Naive B cell (primary cell): ENCODE measurements at places on chromosomes 12 and 14. TPM values are rescaled to one million over a fixed set of nuclear protein-coding genes. Genes with fewer than 3 reads are reported as not detected.

DNA sequence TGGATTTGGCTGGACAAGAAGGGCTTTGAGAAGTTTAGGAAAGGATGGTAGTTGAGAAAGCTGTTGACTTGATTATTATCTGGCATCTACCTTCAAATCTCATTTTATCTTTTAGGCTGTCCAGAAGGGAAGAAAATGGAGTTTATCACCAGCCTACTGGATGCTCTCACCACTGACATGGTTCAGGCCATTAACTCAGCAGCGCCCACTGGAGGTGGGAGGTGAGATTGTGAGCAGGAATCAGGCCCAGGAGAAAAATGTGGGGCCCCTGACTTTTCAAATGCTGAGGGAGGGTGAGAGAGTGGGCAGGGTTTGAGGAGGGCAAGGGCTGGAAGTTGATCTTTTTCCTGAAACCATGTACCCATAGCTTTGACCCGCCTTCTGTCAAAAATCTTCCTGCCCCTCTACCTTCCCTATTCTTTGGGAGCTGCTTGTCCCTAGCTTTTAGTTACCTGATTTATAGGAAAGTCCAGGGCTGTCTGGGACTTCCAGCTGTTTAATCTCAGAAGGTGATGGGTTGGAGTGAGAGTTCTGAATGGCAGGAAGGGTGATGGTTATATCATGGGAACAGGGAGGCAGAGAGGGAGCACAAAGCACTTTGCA is 134.2 kb downstream of the SMOC1 start:
- H3K27ac ChIP-seq, result no peak overlapping the region
- H3K36me3 ChIP-seq, result no peaks in the 10 kb centered on the region
- H3K4me3 ChIP-seq, result no peak overlapping the region
- H3K27me3 ChIP-seq, result peaks cover 33% of the 10 kb centered on the region
- peaks cover 8% of the 10 kb centered on the region for H3K4me1 ChIP-seq

DNA sequence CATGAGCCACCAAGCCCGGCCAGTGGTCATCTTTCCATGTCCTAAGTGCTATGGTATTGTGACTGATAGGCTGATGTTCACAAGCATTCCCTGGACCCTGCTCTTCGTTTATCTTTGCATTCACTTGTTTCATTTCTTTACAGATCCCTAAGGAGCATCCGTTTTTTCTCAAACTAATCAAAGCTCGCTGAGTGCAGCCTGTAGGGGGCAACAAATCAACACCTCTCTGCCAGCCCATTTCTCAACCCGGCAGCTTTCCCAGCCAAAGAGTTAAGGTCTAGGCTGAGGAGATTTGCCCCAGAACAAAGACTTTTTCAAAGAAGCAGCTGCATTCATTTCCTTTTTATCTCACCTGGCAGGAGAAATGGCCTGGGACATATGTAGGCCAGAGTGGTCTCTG is 12.1 kb downstream of the SIRT4 start:
- no peak overlapping the region for H3K4me3 ChIP-seq
- H3K36me3 ChIP-seq, result no peaks in the 10 kb centered on the region
- peaks cover 14% of the 10 kb centered on the region for H3K4me1 ChIP-seq
- H3K27me3 ChIP-seq, result no peaks in the 10 kb centered on the region
- no peak overlapping the region for H3K27ac ChIP-seq

DNA sequence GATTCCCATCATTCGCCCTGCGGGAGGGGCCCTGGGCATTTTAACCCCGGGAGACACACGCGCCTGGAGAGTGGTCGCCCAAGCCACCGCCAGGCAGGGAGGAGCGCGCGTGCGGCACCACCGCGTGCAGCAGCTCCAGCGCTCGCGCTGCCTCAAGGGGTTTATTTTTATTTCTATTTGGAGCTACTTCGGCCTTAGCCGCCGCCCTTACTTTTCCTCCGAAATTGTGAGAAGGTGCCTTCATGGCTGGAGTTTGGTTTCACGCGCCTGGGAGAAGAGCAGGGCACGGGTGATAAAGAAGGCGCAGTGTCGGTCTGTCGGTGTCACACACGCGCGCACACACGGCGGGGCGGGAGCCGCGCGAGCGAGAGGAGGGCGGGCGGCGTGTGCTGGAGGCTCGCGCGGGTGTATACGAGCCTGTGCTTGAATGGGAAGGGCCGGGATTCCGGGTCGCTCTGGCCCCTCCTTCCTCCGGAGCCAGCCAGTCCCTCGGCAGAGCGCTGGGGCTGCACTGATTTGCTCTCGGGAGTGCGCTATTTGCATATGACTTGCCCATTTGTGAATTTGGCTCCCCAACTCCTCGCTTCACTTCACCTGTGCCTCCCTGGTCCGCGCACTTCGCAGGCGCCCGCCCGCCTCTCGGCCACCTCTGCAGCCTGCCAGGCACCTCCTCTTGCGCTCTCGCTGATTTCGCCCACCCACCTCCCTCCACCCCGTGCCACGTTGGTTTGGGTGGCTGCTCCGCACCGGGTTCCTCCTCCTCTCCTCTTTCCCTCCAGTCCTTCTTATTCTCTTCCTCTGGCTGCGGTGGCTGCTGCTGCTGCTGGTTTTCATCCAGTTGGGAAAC is 932.3 kb downstream of the DIO2 start:
- no peak for DNase-seq
- H3K27me3 ChIP-seq, result peaks cover 41% of the 10 kb centered on the region
- H3K36me3 ChIP-seq, result no peaks in the 10 kb centered on the region
- no peak overlapping the region for H3K27ac ChIP-seq
- no peak overlapping the region for H3K4me3 ChIP-seq

The PLEKHG7 gene
- 0.10 TPM for polyA plus RNA-seq

- H3K4me3 ChIP-seq, result peak overlapping the region; percentile 84
- H3K27me3 ChIP-seq, result no peaks in the 10 kb centered on the region
- no peak overlapping the region for H3K27ac ChIP-seq
- peaks cover 23% of the 10 kb centered on the region for H3K36me3 ChIP-seq
Observed at GRCh38 chr12:6603095-6603567, 4.0 kb downstream of the CHD4 start.

The KRT5 gene
- polyA plus RNA-seq, result not detected

The NPFF gene
- not detected for polyA plus RNA-seq
